NCI-H1694 (cell line): ENCODE measurements at places on chromosomes 5 and 9.

DNA sequence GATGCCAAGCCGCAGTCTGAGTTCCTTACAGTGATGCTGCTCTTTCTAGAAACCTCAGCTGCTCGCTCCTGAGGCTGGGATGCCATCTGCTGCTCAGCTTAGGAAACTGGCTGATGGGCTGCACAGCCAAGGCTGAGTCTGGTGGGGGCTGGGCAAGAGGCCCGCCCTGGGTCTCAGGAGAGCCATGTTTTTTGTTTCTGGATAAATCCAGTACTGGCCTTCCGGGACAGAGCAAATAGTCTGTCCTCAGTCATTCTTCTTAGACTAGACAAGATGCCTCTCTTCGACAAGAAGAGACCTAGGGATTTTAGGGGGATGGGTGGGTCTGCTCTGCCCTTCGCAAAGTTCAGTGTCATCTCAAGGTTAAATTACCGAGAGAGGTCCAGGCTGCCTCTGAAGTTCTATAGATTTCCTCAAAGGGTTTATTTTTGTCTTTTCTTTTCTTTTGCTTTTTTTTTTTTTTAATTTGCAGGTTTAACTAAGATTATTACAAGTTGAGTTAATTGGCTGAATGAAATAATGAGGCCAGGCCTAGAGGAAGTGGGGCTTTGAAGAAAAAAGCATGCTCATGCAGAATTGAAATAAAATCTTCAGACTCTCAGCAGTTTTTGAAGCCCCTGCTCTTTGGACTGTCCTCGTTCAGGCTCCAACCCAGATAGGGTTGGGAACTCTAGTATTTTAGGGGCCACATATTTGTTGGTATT lies 30.6 kb upstream of the MATR3 start:
- DNase-seq, result peak; percentile 74

- DNase-seq, result no peak
Measured at GRCh38 chr5:160251406-160252155, 22.3 kb downstream of the FABP6 start.

DNA sequence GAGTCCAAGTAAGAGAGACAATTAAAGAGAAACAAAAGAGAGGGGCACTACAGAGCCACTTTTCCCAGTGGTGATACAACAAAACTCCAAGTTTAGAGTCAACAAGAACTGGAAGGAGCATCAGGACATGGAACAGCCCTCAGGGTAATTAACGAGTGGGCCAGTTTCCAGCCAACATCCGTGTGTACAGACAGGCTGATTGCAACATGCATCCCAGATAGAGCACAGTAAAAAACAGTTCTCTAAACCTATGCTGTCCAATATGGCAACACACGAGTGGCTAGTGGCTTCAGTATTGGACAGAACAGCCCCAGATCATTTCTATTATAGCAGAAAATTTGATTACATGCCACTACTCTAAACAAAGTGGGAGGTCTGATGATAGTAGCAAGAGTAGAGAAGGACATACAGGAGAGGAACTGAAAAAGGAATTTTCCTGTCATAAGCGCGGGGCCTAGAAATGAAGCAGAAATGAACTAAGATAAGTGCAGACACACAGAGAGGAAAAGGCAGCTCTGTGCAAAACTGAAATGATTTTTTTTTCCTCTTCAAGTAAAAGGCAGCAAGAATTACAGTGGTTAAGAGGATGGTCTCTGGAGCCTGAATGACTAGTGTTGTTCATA lies 175.6 kb upstream of the CCNG1 start:
- DNase-seq, result no peak

DNA sequence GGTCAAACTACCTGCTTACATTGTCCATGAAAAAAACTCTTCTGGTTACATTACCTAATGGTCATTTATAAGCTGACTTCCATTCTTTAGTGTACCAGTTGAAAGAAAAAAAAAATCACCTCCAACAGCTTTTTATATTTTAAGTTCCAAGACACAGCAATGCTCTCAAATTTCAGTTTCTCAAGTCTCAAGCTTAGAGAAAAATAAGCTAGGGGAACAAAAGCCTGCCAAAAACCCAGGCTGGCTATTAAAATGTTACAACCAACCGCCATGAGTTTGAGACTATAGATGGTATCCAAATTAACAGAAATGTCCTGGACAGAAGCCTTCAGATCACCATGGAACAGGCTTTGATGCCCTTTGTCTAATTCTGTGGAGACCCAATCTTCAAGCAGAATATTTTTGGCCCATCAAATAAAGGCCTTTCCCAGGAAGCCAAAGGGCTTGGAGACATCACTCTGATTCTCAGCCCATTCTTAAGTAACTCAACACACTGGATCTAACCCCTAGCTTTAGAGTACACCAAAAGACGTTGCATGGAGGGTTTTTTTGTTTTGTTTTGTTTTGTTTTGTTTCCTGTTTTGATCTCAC lies 343.7 kb downstream of the GLIS3 start:
- DNase-seq, result no peak

DNA sequence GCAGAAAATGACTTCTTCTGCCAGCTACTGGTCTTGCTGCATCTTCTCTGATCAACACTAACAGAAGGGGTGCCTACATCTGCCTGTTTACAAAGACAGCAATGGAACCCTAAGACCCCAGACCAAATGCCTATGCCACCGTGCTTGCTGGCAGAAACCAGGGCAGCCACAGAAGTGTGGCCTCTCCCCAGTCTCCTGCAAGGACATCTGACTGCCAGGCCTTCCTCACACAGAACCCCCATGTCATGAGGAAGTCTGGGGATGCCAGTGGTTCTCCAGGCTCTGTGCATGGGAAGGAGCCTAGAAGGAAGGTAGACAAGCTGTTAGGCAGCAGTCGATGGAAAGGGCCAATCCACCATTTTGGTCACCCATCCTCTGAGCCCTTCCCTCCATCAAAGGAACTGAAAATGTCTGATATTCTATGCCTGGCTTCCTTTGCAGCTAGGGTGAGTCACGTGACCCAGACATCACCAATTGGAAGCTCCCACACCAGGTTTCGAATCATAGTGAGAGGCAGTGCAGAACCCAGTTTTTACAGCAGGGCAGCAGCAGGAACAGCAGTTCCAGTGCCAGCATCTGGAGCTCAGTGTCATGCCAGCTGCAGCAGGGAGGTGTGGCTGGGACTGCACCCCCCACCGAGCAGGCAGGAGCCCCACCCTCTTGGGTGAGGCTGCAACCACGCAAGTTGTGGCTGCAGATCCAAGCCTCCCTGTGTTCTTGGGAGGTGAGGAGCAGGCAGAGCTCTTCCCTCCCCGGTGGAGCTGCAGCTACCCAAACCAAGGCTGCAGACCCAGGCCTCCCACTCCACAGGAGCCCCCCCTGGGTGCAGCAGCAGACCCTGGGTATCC lies 123.4 kb downstream of the OLFM1 start:
- no peak for DNase-seq

DNA sequence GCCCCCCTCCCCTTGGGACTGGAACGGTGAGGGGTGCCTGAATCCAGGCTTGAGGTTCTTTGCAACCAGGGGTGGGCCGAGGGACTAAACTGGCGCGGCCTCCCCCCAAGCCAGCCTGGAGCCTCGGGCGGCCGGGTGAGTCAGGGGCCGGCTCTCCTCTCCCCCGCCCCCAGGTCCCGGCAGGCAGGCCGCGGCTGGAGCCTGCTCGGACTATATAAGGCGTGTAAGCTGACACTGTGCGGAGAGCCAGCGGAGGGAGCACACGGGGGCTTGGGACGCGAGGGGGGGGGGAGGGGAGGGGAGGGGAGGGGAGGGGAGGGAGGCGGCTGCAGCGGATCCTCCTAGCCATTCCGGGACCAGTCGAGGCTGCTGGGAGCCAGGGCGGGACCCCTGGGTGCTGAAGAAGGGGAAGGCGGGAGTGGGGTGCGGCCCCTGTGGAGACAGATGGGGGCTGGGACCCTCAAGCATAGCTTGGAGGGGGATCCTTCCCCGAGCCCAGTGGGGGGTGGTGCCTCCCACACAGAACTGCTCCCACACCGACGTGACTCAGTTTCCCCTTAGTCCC lies 595 bp downstream of the PDLIM7 start:
- DNase-seq, result no peak

DNA sequence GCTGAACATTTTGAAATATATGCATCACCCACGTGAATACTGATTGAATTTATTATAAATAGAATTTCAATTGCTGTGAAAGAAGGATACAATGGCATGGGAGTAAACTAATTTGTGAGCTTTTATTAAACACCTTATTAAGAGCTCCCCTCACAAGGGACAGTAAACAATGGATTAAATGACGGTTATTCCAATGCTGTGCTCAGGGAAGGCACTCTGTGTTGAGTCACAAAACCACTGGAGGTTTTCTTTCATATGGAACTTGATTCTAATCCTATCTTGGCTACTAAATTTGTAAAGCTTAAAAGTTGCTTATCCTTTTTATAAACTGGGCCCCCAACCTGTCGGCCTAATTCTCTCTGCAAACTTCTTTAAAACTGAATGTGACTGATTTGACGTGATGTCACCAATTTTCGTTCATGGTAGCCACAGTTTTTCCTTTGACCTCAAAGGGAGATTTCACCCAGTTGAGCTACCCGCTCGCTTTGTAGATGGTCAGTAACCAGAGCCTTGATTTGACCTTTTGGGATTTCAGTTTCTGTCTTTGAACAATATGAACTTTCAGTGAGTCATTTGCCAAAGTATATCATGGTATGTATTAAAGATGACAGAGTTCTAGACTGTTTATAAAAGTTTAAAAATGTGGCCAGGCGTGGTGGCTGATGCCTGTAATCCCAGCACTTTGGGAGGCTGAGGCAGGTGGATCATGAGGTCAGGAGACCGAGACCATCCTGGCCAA lies 61.3 kb upstream of the PIK3R1 start:
- DNase-seq, result no peak

DNA sequence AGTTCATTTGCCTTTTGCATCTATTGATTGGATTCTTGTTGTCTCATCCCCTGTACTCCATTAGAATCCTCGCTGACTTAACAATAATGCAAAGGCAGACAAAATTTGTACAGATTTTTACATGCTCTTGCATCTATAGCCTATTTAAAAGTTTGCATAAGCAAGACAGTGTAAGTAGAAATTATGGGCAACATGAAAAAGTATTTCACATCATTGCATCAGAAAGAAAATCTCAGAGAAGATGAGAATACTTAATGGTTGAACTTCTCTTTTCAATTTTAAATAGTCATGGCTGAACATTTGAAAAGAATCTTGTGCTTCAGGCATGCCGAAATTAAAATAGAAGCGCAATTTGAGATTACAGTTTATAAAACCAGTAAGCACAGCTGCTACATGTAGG lies 226.4 kb downstream of the EFNA5 start:
- DNase-seq, result no peak

DNA sequence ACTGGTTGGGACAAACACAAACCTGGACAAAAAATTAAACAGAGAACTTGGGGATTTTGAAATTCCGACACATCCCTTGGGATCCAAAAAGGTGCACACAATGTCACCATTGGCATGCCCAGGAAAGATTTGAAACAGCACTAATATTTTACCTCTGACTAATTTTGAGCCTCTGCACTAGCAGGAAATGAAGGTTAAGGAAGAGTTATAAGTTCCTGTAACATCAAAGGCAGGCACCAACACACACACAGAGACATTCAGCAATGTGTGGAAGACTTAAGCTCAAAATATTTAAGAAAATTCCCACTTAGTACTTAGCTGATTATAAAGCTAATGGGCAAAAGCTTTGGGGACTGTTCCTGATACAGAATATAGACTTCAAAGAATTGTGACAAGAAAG lies 247.0 kb downstream of the CDH9 start:
- no peak for DNase-seq

DNA sequence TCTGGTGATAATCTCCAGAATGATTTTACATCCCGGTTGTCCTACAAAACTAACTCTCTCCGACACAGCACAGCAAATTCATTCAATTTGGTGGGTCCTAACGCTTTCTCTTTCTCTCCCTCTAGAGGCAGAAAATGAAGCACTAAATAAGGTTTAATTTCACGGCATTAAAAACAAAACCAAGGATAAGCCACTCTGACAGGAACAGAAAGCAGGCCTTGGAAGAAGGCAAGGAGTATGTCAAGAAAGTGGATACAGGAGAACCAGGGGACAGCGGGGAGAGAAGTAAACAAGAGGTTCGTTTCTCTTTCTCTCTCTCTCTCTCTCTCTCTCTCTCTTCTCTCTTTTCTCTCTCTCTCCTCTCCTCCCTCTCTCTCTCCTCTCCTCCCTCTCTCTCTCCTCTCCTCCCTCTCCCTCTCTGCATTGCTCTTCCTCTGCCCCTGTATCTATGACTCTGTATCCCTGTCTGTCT lies 49.8 kb downstream of the EBF1 start:
- DNase-seq, result peak; percentile 32

DNA sequence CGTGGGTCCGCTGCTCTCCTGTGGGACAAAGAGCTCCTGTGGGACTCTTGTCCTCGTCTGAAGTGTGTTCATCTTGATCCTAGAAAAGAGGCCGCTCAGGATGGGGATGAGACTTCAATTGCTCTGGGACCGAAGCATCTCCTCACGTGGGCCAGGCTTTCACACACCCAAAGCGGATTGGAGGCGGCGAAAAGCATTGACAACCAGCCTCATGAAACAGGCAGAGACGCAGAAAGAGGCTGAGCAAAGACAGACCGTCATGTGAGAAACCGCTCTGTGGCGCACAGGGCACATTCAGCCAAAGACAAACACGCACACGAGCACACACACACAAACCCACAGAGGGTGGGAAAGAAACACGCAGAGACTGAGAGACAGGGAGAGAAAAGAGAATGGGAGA lies 479.5 kb downstream of the SPATA31A7 start:
- no peak for DNase-seq

GRCh38 chr5:112958093-112959088 lies 18.2 kb upstream of the DCP2 start:
- peak; percentile 50 for DNase-seq

GRCh38 chr9:125243792-125244260 lies 2.7 kb upstream of the HSPA5 start:
- DNase-seq, result no peak

GRCh38 chr9:129384491-129385210 lies 206.6 kb upstream of the IER5L start:
- DNase-seq, result no peak

GRCh38 chr5:157165261-157165660 lies 803 bp downstream of the GARIN3 start:
- no peak for DNase-seq

DNA sequence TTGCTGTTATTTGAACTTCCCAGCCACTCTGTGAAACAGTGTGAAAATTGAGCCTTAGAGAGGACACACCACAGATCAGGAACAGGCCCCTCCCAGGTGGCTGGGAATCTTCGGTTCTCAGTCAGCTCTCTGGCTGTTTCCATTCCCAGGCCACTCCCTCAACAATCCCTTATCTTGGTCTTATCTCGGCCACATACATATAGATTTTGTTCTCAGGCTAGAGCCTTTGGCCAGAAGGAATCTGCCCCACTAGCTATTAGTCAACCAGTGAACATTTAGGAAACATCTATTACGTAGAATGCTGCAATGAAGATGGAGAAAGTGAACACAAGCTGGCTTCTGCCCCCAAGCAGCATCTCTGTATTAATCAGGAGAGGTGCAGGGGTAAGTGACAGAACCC lies 21.0 kb upstream of the WWC1 start:
- DNase-seq, result no peak

- DNase-seq, result no peak
Measured at GRCh38 chr5:153624451-153624765, 133.9 kb downstream of the GRIA1 start.

DNA sequence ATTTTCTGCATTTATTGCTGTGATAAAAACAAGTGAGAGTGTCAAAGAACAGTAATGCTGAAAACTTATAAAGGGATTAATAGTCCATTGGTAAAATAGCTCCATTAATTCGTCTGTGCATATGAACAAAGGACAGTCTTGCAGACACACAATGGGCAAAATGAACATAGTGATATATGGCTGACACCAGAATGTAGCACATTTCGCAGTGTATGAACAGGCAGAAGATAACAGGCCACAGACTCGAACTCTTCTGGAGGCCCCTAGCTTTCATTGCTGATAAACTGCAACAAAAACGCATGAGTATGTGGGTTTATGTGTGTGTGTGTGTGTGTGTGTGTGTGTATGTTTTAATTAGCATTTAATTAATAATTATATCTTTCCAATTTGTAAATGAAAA lies 354.8 kb downstream of the TAF11L14 start:
- no peak for DNase-seq
